ENCODE measurements at places on chromosomes 6 and 20.
A peak's percentile ranks its signal among the peaks of the same experiment; 100 is the strongest.

DNA sequence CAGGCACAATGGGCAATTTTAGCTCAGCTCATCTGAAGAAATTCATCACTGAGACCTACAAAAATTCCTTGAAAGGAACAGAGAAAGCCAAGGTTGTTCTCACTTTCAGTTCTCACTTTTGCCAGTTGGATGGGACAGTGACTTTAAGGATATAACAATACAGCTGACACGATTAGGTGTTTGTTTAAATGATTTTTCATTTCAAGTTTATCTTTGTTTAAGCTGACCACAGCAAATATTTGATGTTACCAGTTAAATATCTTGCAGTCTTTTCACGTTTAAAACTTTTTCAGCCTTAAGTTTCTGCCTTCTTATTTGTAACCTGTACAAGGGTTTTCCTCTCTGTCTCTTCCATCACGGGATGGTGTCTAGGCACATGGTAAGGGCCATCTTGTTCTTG lies 93.6 kb downstream of the PLCB1 start:
- no peak for DNase-seq

GRCh38 chr20:32091888-32092346 lies 17.6 kb upstream of the TM9SF4 start:
- DNase-seq, result peak; percentile 75

DNA sequence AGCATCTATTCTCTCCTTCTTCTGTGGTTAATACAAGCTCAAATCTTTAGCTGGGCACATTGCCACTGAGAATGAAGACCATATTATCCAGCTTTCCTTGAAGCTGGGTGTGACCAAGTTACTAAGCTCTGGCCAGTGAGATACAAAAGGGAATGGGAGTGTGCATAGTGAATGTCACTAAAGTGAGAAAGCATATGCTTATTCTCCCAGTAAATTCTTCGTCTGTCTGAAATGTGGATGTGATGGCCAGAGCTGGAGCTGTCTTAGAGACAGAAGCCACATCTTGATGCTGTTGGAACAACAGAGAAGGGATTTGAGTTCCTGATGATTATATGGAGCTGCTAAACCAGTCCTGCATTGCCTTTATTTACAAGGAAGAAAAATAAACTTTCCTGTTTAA lies 60.1 kb downstream of the SESN1 start:
- DNase-seq, result no peak

DNA sequence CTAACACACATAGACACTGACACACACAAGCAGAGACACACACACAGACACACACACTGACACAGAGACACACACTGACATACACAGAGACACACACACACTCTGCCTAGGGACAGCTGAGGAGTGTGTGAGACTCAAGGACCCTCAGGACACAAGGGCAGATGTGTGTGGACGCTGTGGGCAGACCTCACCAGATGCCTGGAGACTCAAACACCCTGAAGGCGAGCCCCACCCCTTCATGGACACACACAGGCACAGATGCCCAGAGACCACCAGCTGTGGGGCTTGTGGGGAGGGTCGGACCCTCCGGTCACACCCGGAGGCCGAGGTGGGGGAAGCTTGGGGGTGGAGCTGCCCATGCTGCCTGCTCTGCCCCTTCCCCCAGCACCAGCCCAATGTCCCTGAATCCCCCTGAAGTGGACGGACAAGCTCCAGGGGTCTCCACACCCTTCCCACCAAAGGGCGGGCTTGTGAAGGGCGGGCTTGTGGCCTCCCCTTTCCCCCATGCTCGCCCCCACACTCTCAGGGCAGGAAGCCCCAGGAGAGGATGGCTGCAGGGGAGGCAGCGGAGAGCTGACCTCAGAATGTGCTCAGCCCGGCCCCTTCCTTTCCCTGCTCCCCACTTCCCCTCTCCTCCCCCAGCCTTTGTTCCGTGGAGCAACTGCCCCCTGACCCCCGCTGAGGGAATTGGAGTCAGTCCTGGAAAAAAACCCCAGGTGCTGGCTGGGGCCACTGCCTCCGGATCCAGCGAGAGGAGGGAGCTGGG lies 13.9 kb upstream of the ABHD16B start:
- DNase-seq, result peak; percentile 59

DNA sequence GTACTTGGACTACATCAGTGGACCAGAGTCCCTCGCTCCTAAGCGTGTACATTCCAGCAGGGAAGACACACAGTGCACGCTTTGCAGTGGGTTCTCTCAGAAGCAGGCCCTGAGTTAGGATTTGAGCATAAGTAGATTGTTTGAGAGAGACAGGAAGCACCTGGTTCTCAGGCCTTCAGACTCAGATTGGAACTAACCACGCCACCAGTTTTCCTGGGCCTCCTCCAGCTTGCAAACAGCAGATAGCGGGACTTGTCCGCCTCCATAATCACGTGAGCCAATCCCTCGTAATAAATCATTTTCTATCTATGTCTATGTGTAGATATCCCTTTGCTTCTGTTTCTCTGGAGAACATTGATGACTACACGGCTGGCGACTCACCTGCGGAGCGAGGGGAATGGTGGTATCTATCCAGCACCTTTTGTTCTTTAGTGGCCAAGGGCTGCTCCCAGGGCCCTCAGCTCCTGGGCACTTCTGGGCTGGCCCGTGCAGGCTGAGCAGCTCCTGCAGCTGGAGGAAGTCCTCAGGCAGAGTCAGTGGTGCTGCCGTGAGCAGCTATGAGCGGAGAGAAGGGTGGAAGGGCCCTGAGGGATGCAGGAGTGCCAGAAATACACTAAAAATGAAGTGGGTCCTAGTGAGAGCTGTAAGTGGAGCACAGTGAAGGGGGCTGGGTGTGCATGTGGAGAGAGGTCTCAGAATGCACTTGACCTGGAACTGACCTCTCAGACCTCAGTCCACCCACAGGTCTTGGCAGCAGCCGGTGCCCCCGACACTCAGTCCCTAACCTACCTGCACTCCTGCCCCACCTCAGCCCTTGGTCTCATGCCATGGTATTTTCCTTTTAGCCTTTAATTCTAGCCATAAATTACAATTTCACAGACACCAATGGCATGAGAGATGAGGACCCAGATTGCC lies 76.9 kb downstream of the STK35 start:
- DNase-seq, result no peak

GRCh38 chr6:149075616-149076354 lies 241.7 kb upstream of the TAB2 start:
- DNase-seq, result no peak

DNA sequence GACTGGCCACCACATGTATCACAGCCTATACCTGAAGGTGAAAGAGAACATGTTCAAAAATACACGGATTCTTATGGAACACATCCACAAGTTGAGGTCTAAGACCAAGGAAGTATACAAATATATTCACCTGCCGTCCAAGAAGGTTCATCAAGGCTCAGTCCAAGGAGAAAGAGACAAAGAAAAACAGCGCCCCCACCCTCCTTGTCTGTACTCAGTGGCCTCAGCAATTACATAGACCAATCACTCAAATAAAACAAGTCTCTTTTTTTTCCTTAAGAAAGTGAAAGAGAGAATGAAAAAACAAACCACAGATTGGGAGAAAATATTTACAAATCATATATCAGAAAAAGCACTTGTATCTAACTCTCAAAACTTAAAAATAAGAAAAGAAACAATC lies 19.5 kb downstream of the CPXM1 start:
- no peak for DNase-seq

DNA sequence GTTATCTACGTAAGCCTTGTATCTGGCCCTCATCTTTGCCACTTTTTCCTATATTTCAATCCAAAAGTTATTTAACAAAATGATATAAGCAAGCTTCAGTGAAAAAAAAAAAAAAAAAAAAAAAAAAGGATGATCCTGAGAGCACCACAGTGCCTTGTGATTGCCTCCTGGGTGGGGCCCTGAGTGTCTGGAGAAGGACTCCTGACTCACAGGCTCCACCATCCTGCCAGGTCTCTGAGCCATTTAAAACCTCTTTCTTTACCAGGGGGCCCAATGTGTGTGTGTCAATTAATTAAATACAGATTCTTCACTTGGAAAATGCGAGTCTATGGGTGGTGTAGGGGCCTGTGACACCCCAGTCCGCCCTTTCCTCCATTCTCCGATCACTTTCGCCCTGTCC lies 105.2 kb downstream of the SMOC2 start:
- DNase-seq, result no peak

GRCh38 chr6:80489911-80490635 lies 383.6 kb downstream of the BCKDHB start:
- no peak for DNase-seq

GRCh38 chr6:53494076-53494475 lies 50.8 kb downstream of the GCLC start:
- no peak for DNase-seq

DNA sequence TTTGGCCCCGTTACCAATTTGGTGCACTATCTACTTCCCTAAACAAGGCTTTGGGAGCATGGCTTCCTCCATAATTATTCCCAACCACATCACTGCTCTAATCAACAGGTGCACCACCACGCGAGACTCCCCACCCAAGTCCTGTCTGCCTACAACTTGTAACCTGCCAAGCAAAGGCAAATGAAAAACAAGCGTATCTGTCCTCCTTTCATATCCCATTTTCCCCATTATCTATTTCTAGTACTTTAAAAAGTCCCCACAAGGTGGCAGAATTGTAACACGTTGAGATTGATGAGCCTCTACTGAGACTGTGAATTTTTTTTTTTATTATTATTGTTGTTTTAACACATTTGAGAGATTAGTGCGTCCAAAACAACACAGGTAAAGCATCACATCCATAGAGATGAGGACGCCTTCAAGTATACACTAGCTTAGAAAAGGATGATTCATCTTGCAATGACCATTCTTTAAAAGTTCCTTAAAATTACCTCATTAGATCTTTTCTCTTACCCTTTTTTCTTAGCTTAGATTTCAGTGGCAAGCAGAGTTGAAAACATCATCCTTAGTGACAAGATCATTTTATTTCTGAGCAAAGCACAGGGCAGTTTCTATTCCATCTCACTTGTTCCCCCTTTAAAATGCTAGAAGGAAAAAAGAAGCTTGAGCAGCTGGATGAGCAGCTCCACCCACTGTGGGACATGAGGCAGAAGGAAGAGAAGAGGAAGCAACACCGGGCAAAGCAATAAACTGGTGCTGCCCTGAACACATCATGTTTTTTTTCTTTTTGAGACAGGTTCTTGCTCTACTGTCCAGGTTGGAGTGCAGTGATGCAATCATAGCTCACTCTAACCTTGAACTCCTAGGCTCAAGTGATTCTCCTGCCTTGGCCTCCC lies 210.8 kb downstream of the ARHGAP18 start:
- peak; percentile 19 for DNase-seq

DNA sequence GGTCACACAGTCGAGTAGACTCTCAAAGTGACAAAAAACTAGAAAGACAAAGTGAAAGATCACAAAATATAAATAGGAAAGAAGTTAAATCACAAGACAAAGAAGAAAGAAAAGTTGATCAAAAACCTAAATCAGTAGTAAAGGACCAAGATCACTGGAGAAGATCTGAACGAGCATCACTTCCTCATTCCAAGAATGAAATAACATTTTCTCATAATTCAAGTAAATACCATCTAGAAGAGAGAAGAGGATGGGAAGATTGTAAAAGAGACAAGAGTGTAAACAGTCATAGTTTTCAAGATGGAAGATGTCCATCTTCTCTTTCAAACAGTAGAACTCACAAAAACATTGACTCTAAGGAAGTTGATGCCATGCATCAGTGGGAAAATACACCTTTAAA lies 31.6 kb upstream of the GJA10 start:
- DNase-seq, result no peak

GRCh38 chr6:72916298-72916697 lies 294.4 kb downstream of the KCNQ5 start:
- DNase-seq, result no peak

- DNase-seq, result no peak
These were observed 34.5 kb upstream of the CST7 start for GRCh38 chr20:24914388-24915241.

GRCh38 chr20:3846378-3846739 lies 275 bp upstream of the MAVS start:
- DNase-seq, result no peak

GRCh38 chr20:9460518-9460917 lies 53.9 kb upstream of the LAMP5 start:
- no peak for DNase-seq

GRCh38 chr6:121479486-121480098 lies 44.1 kb downstream of the GJA1 start:
- DNase-seq, result no peak
